ENCODE measurements at places on chromosomes 3 and 15.

DNA sequence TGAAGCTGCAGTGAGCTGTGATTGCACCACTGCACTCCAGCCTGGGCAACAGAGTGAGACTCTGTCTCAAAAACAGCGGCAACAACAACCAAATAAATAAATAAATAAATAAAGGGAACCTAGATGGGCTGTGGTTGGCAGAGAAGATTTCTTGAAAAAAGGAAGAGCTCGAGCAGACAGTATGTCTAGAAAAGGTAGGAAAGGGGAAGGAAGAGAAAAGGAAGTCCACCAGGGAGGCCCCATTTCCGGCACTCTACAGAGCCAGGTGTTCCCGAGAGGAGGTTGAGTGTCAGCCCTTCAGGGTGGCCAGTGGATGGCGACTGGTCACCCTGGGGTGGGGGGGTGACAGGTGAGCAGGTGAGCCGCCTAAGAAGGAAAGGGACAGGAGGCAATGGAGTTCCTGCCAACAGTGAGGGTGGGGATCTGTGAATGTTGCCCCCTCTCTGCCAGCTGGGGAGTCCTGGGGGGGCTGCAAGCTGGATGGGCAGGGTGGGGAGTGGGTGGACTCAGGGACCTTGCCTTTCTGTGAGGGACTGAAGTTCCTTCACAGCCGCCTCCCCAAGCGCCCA, 14.8 kb downstream of the PAQR5 start:
- DNase-seq: no peak

DNA sequence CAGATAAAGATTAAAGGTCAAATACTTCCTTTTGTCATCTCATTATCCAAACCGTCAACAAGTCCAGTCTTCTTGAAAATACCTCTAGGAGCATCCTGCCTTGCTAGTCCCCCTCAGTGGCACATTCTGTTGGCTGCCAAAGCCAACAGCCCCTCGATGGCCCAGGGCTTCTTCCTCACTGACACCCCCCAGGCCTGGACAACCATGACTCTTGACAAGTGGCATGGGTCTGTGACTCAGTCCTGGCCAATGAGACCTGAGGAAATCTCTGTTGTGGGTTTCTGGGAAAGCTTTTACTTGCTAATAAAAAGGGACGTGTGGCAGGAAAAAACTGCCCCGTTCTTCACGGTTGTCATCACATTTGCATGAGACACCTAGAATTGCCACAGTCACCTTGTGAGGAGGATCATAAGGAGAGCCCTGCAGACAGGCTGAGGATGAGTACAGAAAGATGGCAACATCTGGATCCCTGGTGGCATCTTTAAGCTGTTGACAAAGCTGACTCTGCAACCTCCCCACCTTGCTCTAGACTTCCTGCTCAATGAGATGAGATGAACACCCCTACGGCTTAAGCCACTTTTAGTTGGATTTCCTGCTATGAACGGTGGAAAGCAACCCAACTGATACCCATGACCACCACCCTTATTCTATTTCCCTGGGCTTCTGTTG, 81.5 kb downstream of the OXNAD1 start:
- DNase-seq: no peak

DNA sequence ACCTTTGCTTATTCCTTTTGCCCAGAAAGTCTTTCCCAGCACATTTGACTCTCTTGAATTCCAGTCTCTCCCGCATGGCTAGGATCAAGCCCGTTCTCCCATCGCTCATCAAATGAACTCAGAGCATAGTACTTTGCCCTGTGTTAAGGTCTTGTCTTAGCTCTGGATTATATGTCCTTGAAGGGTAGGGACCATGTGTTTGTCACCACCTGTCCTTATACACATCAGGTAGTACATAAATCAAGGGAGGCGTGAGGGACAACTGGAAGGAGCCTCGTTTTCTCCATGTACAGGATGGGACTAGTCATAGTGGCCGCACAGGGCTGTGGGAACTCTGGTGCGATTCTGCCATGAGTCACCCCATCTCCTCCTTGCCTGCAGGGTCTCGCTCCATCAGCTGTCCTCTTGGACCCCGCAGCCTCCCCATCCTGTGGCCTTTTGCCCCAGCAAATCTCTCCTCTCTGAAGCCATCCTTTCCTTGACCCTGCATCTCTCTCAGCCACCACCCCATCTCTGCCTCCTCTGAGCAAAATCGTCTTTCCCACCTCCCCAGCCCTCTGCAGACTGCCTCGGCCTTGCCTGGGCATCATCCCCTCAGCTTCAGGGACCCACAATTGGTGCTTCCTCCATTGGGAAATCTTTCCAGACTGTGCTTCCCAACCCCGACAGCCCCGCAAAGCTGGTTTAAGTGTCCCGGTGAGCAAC, 33.4 kb upstream of the RAB6B start:
- DNase-seq: no peak

GRCh38 chr3:134799393-134799792, 4.3 kb downstream of the EPHB1 start:
- no peak for DNase-seq

DNA sequence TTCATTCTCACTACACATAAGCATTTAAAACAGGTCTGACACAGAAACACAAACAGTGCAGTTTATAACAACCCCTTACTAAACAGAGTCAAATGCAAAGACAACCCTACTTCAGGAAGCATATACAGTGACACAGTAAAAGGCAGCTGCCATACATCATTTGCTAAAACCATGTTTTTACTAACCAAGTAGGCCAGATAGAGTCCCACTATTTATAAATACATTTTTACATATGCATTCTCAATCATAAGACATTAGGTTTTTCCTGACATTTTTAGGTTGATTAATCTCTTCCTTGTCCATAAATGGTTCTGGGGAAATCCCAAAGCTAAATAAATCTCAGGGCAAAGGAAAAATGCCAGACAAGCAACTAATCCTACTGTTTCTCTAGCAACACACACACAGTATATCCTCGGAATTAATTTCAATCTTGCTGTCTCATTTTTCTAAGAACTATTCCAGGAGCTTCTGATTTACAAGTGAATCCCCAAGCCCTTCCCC, 39.0 kb downstream of the CHAC1 start:
- DNase-seq: no peak

GRCh38 chr3:86251781-86252180, 739.2 kb downstream of the VGLL3 start:
- DNase-seq: no peak

GRCh38 chr3:14478956-14479550, 61.1 kb downstream of the GRIP2 start:
- no peak for DNase-seq

DNA sequence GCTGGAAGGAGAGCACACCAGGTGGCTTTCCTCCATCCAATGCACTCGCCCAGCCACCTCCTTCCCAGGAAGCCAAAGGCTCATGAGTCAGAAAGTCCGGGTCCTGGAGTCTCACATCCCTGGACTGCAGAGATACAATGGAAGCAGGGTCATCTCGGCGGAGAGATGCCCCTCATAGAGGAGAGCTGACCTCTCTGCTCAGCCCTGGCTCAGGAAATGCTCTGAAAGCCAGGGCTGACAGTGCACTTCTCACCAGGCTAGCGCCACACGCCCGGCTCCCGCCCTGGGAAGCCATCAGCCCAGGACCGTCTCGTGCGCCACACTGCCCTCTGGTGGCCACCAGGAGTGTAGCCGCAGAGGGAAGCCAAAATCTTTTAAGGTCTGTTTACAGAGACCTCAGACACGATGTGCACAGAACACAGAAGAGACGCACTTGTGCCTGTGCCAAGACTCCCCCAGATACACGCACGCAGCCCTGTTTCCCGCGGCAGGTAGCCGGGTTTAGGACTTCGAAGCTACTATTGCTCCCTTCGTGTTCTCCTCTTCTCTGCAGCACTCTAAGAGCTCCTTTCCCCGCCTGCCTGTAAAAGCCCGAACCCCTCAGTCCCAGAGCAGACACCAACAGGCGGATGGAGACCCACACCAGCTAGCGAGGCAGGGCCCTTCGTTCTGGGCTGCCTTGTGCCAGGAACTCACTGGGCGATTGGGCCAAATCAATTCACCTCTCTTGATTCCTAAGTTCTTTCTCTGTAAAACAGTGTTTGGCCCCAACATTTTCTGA, 9.7 kb downstream of the NTRK3 start:
- DNase-seq: peak; percentile 58

GRCh38 chr3:169348929-169349621, 314.4 kb downstream of the MECOM start:
- DNase-seq: no peak

DNA sequence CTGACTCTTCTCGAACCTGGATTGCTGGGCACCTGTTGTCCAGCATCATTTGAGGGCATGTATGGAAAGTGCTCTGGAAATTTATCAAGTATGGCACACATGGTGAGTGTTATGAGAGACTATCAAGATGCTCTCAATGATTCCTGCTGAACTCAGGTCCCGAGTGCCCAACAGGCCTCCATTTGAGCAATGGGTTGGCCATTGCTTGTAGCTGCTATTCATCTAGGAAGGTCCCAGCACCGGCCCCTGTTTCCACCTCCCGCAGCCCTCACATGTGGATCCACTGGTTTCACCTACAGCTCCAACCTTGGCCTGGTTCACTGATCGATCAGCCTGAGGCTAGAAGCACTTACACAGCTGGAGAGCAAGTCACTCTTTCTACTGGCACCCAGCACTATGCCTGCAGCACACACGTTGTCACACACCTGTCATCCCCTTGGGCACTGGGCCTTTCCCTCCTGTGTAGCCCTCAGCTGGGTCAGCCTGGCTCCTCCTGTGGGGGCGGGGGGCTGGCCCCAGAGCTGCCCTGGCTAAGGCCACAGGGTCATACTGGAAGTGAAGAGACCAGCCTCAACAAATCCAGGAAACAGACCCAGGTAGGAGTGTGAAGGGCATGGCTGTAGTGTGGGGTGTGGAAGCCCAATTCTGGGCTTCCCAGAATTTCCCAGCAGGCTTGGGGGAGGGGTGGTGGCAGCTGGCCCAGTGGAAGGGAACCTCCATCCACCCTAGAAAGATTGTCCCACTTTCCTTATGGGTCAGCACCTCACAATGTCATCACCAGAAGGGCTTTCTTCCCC, 41.7 kb upstream of the SMAD3 start:
- DNase-seq: no peak

DNA sequence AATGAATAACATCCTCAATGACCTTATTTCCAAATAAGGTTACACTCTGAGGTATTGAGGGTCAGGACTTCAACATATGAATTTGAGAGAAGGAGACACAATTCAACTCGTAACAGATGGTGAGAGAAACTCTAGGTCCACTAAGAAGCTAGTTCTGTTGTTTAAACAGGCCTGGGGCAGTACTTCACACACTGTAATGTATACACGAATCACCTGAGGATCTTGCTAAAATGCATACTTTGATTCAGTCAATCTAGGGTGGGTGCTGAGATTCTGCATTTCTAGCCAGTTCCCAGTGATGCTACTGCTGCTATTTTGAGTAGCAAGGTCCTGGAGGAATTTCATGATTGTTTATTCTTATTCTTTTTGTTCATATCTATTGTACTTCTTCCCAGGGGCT, 186.8 kb downstream of the SATB1 start:
- DNase-seq: no peak

DNA sequence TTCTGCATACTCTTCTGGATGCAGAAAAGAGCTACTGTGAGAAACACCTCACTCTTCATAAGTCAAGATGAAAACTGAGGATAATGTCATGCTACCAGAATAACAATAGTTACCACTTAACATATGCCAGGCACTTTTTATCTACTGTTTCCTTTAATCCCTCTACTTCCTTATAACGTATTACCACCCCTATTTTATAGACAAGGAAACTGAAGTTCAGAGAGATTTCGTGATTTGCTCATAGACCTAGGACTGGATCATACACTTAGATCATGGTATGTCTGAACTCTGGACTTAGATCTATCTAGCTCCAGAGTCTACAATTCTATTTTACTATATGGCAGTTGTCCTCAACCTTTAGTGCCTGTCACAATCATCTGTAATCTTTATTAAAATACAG, 155.7 kb upstream of the TSPAN3 start:
- no peak for DNase-seq

DNA sequence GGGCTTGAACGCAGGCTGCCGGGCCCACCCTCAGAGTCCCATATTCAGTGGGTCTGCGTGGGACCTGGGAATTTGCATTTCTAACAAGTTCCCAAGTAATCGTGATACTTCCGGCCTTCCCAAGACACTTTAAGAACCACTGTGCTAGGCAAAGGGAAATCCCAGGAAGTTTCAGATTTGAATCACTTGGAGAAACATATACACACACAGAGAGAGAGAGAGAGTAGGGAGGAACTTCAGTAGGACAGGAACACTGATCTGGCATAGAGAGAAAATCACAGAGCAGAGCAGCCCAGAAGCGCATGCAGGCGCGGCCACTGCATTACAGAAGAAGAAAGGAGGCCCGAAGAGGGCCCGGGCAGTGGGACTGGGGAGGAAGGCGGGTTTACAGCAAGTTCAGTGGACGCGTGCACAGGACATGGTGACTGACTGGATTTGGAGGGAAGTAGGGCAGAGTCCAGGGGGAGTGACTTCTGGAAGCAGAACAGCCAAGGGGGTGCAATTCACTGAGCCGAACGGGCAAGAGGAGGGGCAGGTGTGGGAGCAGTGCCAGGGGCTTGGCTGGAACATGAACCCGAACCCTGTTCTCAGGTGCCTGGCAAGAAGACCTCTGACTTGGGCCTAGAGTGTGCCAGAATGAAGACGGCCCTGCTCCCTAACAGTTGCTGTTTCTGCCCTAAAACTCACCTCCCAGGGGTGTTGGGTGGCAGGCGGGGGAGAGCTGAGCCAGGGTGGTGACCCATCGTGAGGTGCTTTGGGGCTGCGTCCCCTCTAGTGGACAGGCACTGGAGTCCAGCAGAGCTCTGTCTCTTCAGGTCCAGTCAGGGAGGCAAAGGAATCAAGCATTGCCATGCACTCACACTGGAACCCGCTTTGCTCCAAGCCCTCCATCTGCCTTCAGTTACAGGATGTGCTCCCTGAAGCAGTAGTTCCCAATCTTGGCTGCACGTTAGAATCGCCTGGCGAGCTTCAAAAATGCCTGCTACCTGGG, 101.3 kb upstream of the HES1 start:
- DNase-seq: no peak

GRCh38 chr3:132661101-132661500, 972 bp downstream of the UBA5 start:
- DNase-seq: no peak

DNA sequence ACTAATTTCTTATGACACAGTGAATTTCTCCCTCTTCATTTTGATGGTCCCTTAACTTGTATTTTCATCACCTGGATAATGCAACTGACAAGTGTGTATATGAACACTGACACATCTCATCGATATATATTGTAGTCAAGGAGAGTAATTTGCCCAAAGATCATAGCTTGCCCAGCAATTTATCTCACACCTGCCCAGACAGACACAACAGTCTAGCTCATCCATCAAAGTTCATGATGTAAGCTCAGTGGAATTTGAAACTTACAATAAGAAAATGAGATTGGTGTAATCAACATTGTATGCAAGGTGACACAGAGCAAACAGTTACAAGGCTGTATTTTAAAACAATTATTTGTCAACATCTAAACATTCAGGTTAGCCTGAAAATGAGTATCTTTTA, 805.8 kb downstream of the NAALADL2 start:
- no peak for DNase-seq

GRCh38 chr3:25427942-25428788, at the start of gene RARB:
Gene RARB (plus strand): TSS chr3:25428263. CDS start chr3:25428732, 469 bp downstream.
- no peak for DNase-seq

GRCh38 chr3:43399034-43399433, 112.7 kb downstream of the SNRK start:
- DNase-seq: no peak

GRCh38 chr3:146024260-146024659, 136.7 kb downstream of the PLOD2 start:
- no peak for DNase-seq

GRCh38 chr15:59258317-59258716, 51.7 kb downstream of the LDHAL6B start:
- DNase-seq: no peak
